ENCODE measurements at places on chromosomes 13 and 19. TPM values are rescaled to one million over a fixed set of nuclear protein-coding genes. Genes with fewer than 3 reads are reported as not detected.

GRCh38 chr13:84455143-84455905 lies 573.0 kb upstream of the SLITRK1 start:
- no peak for DNase-seq

Gene CRLF1
- 7.8 TPM for total RNA-seq

DNA sequence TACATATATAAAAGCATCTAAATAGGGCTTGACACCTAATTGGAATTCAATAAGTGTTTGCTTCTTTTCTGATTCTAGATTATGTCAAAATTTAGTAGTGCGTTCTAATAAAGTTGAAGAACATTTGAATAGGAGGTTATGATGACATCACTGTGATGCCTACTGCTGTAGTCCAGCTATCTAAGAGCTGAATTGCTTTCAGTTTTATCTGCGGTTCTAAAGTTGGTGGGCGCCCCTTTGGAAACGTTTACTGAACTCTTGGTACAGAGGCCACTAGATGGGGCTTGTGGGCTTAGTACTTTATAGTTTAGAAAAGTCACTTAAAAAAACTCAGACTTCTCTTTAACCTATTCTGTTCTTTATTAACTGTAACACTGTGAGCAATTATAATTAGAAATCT lies 776.9 kb downstream of the GPC5 start:
- no peak for DNase-seq

GRCh38 chr13:29819143-29819542 lies 31.3 kb downstream of the UBL3 start:
- DNase-seq, result no peak

DNA sequence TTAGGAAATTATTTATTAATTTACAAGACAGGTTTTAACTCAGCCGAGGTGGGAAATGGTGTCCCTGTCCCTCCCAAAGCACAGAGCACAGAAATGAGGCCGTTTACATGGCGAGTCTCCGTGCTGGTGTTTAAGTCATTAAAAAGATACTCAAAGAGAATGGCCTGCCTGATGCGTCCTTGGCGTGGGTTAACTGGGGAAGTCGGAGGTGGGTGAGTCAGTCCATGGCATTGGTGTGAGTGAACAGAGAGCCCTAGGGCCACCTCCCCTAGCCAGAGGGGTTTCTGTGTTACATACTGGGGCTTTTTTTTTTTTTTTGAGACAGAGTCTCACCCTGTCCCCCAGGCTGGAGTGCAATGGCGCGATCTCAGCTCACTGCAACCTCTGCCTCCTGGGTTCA lies 3.9 kb downstream of the FEM1A start:
- no peak for DNase-seq

Data from ureter (tissue), 1 donor.